HT-29 (cell line): ENCODE measurements at places on chromosomes 2 and 18. TPM values are rescaled to one million over a fixed set of nuclear protein-coding genes. Genes with fewer than 3 reads are reported as not detected.

DNA sequence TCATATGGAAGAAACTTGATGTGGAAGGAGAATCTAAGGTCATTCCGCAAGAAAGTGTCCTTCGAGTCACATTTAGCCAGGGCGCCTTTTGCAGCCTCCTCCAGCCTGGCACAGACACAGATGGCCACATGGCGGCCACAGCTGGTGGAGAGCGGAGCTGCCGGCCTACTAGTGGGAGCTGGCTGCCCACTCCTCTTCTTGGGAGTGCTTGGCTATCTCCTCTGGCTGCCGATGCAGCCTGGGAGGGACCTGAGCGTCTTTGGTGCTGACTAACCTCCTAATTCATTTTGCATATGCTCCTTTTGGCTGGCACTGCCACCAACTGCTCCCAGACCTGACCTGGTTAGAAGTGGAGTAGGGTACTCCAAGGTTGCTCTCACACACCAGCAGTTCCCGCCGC lies 199.3 kb upstream of the MYT1L start:
- DNase-seq, result peak; percentile 5

GRCh38 chr2:175742367-175742766 lies 259.7 kb downstream of the LNPK start:
- DNase-seq, result no peak

GRCh38 chr2:190838492-190838910 lies 42.1 kb upstream of the GLS start:
- no peak for DNase-seq

Gene PRKAG3
- not detected in 2 replicates for total RNA-seq

Gene HOXD3
- total RNA-seq, result not detected in 2 replicates

Gene ALPG
- 0.16 TPM in 1 of 2 replicates, not detected in the other for total RNA-seq

Gene CYRIA
- total RNA-seq, result not detected in 2 replicates

DNA sequence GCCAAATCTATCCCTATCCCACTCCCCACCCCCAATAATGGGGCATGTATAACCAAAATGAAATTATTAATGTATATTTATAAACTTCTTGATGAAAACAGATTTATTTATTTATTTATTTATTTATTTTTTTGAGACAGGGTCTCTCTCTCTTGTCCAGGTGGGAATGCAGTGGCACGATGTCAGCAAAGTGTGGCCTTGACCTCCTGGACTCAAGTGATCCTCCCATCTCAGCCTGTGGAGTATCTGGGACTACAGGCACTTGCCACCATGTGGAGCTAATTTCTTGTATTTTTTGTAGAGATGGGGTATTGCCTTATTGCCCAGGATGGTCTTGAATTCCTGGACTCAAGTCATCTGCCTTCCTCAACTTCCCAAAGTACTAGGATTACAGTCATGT lies 28.0 kb upstream of the HNRNPA3 start:
- DNase-seq, result no peak

- DNase-seq, result no peak
Measured at GRCh38 chr2:37615804-37616676, 55.4 kb downstream of the CDC42EP3 start.

DNA sequence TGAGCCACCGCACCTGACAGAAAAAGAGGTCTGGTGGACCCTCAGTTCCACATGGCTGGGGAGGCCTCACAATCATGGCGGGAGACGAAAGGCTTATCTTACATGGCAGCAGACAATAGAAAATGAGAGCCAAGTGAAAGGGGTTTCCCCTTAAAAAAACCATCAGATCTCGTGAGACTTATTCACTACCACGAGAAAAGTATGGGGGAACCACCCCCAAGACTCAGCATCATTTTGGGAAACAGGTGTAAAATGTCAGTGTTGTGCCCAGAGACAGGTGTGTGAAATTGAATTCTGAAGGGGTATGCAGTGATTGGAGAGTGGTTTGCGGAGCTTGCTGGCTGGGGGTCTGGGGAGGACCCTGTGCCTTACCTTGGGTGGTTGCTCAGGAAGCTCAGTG lies 4.6 kb upstream of the D2HGDH start:
- DNase-seq, result no peak

GRCh38 chr18:26745288-26746181 lies 120.0 kb downstream of the AQP4 start:
- no peak for DNase-seq

Gene COL3A1
- total RNA-seq, result not detected in 2 replicates

DNA sequence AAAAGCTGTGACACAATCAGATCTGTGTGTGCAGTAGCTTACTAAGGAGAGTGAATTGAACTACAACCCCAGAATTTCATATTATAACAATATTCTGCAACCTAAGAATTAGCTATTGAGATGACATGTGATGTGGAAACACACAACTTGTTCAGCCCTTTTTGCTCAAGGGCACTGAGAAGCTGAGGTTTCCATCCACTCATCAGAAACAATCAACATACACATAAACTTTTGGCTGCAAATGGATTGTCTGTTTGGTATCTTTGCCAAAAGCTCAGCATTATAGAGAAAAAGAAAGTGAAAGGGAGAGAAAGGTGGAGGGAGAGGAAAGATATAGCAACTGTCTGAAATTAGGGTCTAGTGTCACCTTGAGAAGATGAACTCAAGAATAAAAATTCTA lies 117.2 kb upstream of the KLF7 start:
- DNase-seq, result no peak
